ENCODE measurements at places on chromosomes 16 and 17.

- DNase-seq = no peak
These were observed 92.5 kb downstream of the UTP18 start for GRCh38 chr17:51352798-51353197.

DNA sequence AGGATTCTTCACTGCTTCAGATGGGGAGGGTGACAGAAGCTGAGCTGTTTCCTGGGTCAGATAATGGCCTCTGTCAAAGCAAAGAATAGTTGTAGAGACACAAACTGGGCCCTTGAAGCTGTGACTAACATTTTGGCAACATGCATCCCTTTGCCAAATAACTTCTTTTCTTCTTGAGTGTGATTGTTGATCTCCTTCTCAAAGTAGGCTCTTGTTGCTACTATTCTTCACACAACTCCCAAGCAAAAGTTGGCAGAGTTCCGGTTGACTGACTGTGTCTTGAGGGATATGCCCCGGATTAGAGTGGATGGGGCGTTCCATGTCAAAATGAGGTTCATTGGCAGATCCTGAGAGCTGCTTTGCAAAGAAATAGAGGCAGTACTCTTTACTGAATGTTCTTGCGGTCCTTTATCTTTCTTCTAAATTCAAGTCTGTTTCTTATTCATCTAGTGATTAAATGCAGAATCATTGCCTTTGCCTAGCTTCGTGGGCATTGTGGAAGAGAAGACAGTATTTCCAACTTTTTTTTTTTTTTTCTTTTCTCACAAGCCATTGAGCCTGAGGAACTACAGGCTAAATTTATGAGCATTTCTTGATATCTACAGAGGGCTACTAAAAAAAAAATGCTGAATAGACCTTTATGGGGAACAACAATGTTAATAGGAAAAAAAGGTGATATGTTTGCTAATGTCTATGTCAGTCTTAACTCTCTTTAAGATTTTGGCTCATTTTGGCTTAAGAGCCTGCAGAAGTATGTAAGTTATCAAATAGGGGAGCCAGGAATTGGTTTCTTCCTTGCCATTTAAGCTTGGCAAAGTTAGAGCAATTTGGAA lies 5.8 kb downstream of the WIPF2 start:
- DNase-seq = no peak

GRCh38 chr17:81003711-81004475 lies 12.3 kb downstream of the CHMP6 start:
- DNase-seq = no peak

DNA sequence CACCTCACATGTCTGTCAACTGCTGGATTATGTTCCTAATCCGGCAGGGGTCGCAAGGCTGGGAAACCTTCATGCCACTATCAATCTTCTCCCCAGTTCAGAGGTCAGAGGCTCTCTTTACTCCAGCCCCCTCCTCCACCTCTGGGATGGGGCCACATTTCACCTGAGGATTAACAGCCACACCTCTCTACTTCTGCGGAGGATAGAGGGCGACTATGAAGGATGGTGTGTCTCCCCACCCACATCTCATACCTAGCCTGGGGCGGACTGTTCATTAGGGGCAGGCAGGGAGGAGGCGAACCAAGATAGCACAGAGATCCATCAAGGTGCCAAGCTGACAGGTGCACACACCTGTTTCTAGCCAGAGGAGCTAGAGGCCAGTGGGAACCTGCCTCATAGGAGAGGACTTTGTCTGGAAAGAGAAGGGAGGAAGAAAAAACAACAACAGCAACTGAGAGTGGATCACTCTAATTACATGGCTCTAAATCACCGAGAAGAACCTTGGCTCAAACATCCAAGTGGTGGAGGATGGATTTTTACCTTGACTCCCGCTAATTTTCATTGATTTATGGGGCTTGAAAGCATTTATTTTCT lies 41.9 kb upstream of the SKAP1 start:
- DNase-seq = no peak

DNA sequence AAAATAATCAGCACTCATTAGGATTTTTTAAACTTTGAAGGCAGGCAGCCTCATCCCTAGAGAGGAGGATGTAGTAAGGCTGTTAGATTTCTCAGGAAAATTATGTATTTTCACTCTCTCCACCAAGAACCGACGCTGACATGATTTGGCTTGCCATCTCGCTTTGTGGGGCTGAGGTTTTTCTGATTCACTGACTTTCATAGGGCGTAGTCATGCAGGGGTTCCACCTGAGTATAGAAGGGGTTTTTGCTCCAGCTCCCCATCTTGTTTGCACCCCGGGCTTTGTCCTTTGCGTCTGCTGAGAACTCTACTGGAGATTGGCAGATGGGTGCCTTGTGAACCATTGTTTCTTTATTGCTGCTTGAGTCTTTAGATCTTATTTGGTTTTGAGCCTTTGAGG lies 20.2 kb downstream of the TOM1L1 start:
- no peak for DNase-seq

- DNase-seq = no peak
These were observed 1.5 kb upstream of the KRTAP3-1 start for GRCh38 chr17:41010441-41010840.

DNA sequence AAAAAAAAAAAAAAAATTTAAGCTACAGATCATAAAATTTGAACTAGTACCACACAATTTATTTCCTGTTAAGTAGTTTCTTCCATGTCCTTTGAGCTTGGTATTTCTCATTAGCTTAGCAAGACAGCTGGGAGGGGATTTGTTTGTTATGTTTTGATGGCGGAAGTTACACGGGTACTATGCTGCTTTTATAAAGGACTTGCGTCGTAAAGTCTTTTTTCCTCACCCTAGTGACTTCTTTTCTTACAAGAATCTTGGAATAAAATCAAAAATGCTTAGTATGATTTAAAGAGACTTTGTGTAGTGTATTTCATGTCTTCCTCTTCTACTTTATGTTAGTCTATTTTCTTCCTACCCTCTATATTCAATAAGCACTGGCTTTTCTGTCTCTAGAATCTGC lies 89.1 kb downstream of the NLK start:
- no peak for DNase-seq
